ENCODE measurements at places on chromosomes 6 and 20.

- H3K36me3 ChIP-seq, result no peaks in the 10 kb centered on the region
- no peak for DNase-seq
- H3K27me3 ChIP-seq, result no peaks in the 10 kb centered on the region
- H3K27ac ChIP-seq, result no peak overlapping the region
- H3K4me1 ChIP-seq, result no peaks in the 10 kb centered on the region
Measured at GRCh38 chr6:18053555-18054445, 66.4 kb upstream of the KIF13A start.

DNA sequence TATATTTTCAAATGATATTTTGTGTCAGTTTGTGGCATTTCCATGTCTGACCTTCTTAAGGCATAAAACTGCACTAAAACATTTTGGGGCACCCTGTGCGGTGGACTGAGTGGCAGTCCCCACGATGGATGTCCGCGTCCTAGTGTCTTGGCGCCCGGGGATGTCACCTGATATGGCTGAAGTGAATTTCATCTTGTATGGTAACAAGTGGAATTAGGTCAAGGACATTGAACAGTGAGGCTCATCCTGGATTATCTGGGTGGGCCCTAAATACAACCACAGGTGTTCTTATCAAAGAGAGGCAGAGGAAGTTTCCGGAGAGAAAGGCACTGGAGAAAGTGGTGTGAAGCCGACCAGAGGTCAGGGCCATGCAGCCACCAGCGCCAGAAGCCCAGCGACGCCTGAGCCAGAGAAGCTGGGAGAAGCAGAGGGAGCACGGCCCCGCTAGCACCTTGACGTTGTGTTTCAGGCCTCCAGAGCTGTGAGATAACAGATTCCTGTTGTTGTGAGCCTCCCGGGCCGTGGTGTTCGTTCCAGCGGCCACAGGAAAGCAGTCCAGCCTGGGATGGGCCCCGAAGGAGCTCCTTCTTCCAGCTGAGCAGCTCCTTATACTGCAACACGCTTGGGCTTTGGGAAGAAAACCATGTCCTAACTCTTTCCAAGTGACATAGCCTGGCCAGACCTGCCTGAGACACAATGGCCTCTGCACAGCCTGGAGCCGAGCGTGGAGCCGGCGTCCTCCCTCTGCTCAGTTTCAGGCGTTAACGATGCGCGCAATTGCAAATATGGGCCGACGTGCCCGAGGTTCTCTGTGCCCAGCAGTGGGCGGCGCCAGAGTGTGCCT is 22.5 kb downstream of the THBS2 start:
- no peak overlapping the region for H3K4me3 ChIP-seq
- H3K27me3 ChIP-seq, result no peaks in the 10 kb centered on the region
- no peaks in the 10 kb centered on the region for H3K36me3 ChIP-seq
- H3K4me1 ChIP-seq, result no peaks in the 10 kb centered on the region

GRCh38 chr6:44078827-44079671 is 48.2 kb downstream of the MRPL14 start:
- no peak overlapping the region for H3K27ac ChIP-seq
- H3K4me1 ChIP-seq, result peaks cover 13% of the 10 kb centered on the region
- no peak overlapping the region for H3K4me3 ChIP-seq
- DNase-seq, result peak; percentile 85
- H3K36me3 ChIP-seq, result no peaks in the 10 kb centered on the region

DNA sequence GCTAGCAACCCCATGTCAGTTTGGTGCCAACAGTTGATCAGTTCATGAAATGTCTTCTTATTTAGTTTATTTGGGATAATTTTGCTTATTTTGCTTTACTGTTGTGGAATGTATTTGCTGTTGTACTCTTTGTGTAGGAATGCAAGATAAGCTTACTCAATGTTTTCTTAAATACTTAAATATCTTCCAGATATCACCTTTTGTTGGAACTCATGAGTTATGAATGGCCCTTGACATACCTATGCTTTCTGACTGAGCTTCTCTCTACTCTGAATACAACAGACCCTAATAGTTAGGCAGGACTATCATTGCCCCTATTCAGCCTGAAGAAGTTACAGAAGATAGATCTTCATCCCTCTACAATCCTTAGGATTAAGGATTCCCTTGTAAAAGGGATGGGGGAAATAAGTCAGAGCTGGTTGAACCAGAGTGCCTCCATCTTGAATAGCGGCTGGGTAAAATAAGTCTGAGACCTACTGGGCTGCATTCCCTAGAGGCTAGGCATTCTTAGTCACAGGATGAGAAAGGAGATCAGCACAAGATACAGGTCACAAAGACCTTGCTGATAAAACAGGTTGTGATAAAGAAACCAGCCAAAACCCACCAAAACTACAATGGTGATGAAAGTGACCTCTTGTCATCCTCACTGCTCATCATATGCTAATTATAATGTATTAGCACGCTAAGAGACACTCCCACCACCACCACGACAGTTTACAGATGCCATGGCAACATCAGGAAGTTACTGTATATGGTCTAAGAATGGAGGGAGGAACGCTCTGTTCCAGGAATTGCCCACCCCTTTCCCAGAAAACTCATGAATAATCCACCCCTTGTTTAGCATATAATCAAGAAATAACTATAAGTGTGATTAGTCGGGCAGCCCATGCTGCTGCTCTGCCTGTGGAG is 196.9 kb downstream of the AKAP7 start:
- H3K36me3 ChIP-seq, result no peaks in the 10 kb centered on the region
- H3K4me1 ChIP-seq, result no peaks in the 10 kb centered on the region
- no peak for DNase-seq
- H3K27ac ChIP-seq, result no peak overlapping the region
- H3K4me3 ChIP-seq, result no peak overlapping the region

DNA sequence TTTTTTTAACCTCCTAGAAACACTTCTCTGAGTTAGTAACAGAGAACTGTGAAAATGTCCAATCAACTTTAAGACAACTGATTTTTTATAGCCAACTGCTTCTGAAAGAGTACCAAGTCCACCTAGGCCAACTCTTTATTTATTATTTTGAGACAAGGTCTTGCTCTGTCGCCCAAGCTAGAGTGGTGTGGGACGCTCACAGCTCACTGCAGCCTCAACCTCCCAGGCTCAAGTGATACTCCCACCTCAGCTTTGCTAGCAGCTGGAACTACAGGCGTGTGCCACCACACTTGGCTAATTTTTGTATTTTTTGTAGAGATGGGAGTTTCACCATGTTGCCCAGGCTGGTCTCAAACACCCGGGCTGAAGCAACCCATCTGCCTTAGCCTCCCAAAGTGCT is 331.6 kb downstream of the RNGTT start:
- no peak overlapping the region for H3K4me3 ChIP-seq
- no peaks in the 10 kb centered on the region for H3K4me1 ChIP-seq
- no peak overlapping the region for H3K27ac ChIP-seq

DNA sequence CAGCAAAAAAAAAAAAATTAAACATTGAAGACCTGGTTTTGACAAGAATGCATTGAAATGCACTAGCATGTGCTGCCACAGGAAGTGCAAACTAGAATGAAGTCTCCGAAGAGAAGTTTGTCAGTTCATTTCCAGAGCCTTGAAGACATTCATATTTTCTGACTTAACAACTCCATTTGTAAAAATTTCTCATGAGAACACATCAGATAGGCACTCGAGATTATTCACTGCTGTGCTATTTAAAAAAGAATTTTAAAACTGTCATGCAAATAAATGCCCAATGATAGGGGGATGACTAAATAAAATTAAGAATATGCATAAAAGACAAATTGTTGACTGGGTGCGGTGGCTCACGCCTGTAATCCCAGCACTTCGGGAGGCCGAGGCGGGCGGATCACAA is 394.6 kb upstream of the JARID2 start:
- H3K4me1 ChIP-seq, result no peaks in the 10 kb centered on the region
- no peaks in the 10 kb centered on the region for H3K36me3 ChIP-seq
- H3K27me3 ChIP-seq, result no peaks in the 10 kb centered on the region
- H3K27ac ChIP-seq, result no peak overlapping the region

DNA sequence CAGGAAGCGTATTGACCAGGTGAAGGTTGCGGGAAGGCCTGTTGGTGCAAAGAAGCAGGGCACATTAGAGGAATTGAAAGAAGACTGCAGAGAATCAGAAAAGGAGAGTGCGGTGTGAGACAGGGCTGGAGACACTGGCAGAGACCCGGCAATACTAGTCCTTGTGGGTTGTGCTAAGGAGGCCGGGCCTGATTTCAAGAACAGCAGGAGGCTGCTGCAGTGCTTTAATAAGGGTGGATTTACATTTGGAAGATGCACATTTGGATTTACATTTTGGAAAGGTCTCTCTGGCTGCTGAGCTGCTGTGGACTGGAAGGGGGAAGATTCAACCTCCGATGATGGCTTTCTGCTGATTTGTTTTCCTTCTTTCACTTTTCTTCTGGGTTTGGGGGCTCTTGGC is 167.8 kb downstream of the SLC24A3 start:
- H3K4me3 ChIP-seq, result no peak overlapping the region
- no peaks in the 10 kb centered on the region for H3K27me3 ChIP-seq
- DNase-seq, result no peak
- H3K27ac ChIP-seq, result no peak overlapping the region

DNA sequence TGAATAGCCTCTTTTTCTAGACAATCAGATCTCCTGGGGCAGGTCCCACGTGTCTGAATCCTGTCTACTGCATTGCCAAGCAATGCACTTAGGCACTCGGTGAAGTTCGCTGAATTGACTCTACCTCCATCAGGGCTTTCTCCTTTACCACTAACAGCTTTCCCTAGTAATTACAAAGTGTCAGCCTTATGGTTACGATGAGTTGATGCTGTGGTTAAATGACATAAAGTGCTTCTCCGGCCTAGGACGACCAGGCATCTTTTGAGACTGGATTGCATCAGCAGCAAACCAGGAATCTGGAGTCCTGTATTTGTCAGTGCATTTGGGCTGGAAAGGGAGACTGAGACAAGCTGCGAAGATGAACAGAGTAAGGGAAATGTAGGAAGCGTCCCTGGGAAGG is 21.5 kb downstream of the NOX3 start:
- H3K27ac ChIP-seq, result no peak overlapping the region
- no peak overlapping the region for H3K4me3 ChIP-seq
- H3K36me3 ChIP-seq, result no peaks in the 10 kb centered on the region
- H3K27me3 ChIP-seq, result no peaks in the 10 kb centered on the region
- no peaks in the 10 kb centered on the region for H3K4me1 ChIP-seq

GRCh38 chr6:145244349-145245100 is 490.8 kb downstream of the EPM2A start:
- no peak for DNase-seq
- H3K4me1 ChIP-seq, result no peaks in the 10 kb centered on the region
- H3K36me3 ChIP-seq, result no peaks in the 10 kb centered on the region
- H3K4me3 ChIP-seq, result no peak overlapping the region
- no peak overlapping the region for H3K27ac ChIP-seq

DNA sequence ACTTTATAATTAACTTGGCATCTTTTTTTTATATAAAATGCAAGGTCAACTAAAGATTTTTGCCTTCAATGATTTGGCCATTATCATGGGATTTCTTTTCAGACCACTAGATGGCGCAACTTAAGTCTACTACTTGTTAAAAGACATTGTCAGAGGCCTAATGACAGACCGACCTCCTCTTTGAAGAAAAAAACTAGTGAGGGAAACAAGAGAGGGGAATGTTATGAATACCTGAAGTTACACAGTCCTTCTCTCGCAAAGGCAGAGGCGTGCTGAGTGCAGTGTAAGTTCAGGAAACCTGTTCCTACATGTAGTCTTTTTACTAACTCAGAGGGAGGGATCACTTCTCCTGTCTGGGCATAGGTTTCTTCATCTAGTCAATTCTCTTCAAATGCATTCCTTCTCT is 9.3 kb downstream of the TRAPPC3L start:
- H3K4me3 ChIP-seq, result no peak overlapping the region
- no peaks in the 10 kb centered on the region for H3K36me3 ChIP-seq
- no peak for DNase-seq
- H3K27ac ChIP-seq, result no peak overlapping the region

DNA sequence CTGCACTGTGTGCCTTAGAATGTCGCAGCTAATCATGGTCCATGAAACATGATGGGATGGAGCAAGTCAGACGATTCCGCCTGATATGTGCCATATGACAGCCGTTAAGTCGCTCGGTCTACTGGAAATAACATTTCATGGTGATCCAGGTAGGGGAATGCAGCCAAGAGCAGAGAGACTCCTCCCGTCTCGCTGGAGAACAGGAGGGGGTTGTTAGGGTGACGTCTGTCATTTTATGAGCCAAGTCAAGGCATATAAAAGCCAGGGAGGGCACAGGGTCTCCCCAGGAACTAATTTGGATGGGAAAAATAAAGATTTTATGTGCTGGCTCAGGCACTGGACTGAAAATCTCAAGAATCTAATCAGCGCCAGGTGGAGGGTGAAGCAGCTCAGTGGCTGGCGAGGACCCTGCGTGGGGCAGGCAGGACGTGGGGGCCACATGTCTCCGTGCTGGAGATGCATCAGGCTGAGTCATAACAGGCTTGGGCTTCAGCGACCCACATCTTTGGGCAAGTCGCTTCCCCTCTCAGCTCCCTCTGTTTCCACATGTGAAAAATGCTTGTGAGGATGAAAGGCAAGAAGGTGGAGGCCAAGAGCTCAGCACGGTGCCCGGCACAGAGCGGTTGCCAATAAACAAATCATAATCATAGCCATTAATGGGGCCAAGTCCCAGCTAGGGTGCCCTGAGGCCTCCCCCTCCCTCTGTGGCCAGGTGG is 234.6 kb downstream of the ANKRD60 start:
- no peak for DNase-seq
- H3K36me3 ChIP-seq, result no peaks in the 10 kb centered on the region
- peaks cover 6% of the 10 kb centered on the region for H3K27me3 ChIP-seq
- no peak overlapping the region for H3K27ac ChIP-seq
- no peak overlapping the region for H3K4me3 ChIP-seq
- no peaks in the 10 kb centered on the region for H3K4me1 ChIP-seq

GRCh38 chr6:83594941-83595340 is 82.6 kb downstream of the PRSS35 start:
- H3K27ac ChIP-seq, result no peak overlapping the region
- H3K4me1 ChIP-seq, result no peaks in the 10 kb centered on the region
- H3K27me3 ChIP-seq, result no peaks in the 10 kb centered on the region
- no peaks in the 10 kb centered on the region for H3K36me3 ChIP-seq
- no peak overlapping the region for H3K4me3 ChIP-seq
- no peak for DNase-seq

GRCh38 chr6:80145509-80145908 is 39.0 kb downstream of the BCKDHB start:
- no peak for DNase-seq
- no peak overlapping the region for H3K27ac ChIP-seq
- H3K36me3 ChIP-seq, result no peaks in the 10 kb centered on the region
- no peaks in the 10 kb centered on the region for H3K27me3 ChIP-seq
- H3K4me3 ChIP-seq, result no peak overlapping the region

DNA sequence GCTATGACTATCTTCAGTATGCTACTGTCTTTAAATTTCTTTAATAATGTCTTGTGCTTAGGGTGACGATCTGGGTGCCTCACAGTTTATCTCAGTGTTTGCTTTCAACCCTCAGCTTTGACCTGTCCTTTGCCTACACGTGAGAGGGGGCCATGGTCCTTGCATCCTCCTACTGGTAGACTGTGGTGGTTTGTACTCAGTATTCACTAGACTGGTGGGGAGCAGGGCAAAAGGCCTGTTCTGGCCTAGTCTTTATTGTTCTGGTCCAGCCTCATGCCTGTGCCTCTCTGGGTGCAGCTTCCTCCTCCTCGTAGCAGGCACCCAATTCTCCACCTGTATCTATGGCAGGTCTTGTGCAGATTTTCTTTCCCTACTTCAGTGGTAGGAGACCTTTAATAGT is 354.9 kb downstream of the CD109 start:
- no peaks in the 10 kb centered on the region for H3K27me3 ChIP-seq
- no peak overlapping the region for H3K4me3 ChIP-seq
- H3K4me1 ChIP-seq, result no peaks in the 10 kb centered on the region
- no peak overlapping the region for H3K27ac ChIP-seq
- DNase-seq, result no peak

GRCh38 chr6:15682965-15683822 is 20.4 kb upstream of the DTNBP1 start:
- DNase-seq, result no peak
- no peaks in the 10 kb centered on the region for H3K36me3 ChIP-seq
- no peak overlapping the region for H3K27ac ChIP-seq
